Activated CD4-positive, CD25-positive, alpha-beta regulatory T cell treated with anti-CD3 and anti-CD28 coated beads, Interleukin-2, amount 50 U/mL, for 16 hours (primary cell): ENCODE measurements at places on chromosomes 5 and 9.
A peak's percentile ranks its signal among the peaks of the same experiment; 100 is the strongest.

DNA sequence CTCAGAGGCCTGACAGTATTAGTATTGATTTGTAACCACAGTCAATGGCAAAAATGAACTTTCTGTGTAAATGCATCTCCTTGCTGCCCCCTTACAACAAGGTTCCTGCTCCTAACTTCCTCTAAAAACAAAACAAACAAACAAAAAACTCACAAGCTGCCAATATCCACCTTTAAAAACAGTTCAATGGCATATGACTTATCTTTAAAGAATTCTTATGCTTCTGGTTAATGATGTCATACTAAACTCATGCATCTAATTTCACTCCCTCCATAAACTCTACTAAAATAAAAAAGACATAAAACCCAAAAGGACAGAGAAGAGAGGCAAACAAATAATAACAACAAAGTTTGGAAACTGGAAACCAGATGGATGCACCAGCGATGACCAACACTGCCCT is 9.0 kb upstream of the OR1N1 start:
- no peak for DNase-seq

- DNase-seq = no peak
Measured at GRCh38 chr5:154117050-154117449, 73.5 kb upstream of the GALNT10 start.

DNA sequence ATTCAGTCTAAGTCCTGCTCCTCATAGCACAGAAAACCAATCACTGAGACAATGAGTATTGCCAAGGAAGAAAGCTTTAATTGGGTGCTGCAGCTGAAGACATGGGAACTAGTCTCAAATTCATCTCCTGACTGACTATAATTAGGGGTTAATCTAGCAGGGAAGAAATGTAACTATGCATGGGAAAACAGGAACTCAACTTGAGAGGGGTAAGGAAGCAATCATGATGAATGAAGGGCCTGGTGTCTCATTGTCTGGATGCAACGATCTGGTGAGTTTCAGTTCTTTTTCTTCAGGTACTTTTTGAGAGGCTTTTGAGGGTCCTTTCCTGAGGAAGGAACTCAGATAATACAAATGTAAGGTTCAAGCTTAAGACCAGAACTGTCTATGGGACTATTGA is 24.0 kb upstream of the OCLN start:
- DNase-seq = no peak

DNA sequence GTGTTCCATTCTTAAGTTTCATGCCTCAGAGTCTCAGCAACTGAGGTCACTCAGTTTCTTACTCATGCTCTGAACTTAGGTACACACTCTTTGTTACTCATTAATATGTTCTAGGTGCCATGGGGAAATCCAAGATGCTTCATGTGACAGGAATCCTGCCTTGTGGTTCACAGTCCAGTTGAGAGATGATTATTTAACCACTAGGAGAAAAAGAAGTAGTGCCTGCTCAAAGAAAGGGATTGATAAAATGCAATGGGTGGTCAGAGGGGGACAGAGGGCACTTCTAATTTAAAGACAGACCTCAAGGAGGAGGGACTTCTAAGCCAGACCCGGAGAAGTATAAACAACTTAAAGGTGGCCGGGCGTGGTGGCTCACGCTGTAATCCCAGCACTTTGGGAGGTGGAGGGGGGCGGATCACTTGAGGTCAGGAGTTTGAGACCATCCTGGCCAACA is 69.0 kb downstream of the UGCG start:
- no peak for DNase-seq

GRCh38 chr5:73351593-73351992 is 97.0 kb downstream of the FOXD1 start:
- DNase-seq = no peak

- DNase-seq = no peak
Measured at GRCh38 chr5:173180331-173180730, 36.0 kb downstream of the BNIP1 start.

- DNase-seq = no peak
Measured at GRCh38 chr5:74816875-74817274, 49.3 kb downstream of the FAM169A start.

- no peak for DNase-seq
Measured at GRCh38 chr5:167557359-167557758, 734.1 kb upstream of the WWC1 start.

- no peak for DNase-seq
Measured at GRCh38 chr5:142840575-142840974, 70.4 kb downstream of the ARHGAP26 start.

DNA sequence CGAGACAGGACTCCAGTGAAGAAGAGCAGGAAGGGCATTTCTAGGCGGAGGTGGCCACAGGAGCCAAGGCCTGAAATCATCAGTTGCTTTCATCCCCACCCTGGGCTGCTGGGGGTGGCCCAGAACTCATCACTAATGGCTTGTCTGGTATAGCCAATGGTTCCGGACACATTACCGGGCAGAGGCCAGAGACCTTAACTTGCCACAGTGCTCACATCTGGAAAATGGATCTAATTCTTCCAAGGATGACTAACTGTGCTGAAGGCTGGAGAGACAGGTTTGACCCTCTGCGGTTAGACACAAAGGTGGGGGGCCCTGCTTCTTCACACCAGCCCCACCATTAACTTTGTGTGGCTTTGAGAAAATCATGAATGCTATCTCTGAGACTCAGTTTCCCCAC is 6.2 kb upstream of the COL27A1 start:
- no peak for DNase-seq

- no peak for DNase-seq
Measured at GRCh38 chr5:74166064-74166463, 474.5 kb downstream of the ENC1 start.

GRCh38 chr5:94693043-94693822 is 74.8 kb downstream of the SLF1 start:
- no peak for DNase-seq

DNA sequence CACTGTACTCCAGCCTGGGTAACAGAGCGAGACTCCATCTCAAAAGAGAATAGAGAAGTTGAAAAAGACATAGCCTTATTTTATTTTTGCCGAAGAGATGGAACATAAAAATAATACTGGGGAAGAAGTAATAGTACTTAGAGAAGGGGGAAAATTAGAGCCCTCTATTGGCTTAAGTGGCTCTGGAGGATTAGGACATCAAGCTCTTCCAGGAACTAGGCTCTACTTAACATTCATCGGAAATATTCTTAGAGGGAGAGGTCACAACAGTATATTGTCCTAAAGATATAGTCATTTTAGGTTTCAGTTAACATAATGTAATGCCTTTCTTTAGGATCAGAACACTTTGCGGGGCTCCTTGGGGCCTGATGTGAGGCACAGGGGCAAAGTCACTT is 86.0 kb upstream of the PLPP1 start:
- DNase-seq = no peak

GRCh38 chr5:120464627-120465435 is 731 bp downstream of the PRR16 start:
- DNase-seq = no peak

GRCh38 chr5:181159286-181160151 is 12.1 kb downstream of the OR2V2 start:
- peak; percentile 87 for DNase-seq

GRCh38 chr5:59777028-59777427 is 116.5 kb downstream of the PDE4D start:
- DNase-seq = no peak

GRCh38 chr9:33161589-33162132 is 5.5 kb downstream of the B4GALT1 start:
- DNase-seq = no peak

DNA sequence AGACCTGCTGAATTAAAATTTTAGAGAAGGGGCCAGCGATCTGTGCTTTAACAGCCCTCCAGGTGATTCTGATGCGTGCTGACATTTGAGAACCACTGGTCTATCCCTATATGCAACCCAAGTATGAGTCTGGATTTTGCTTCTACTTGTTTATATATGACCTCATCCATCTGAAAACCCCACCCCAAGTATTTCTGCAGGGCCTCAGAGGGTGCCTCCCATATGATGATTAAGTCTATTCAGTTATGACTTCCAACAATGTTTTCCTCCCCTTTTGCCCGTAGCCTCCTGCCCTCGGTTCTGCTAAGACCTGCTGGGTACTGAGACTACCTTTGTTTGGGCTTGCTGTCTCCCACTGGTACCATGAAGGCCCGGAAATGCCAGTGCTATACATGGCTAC is 376.0 kb upstream of the SMARCA2 start:
- no peak for DNase-seq

GRCh38 chr9:5442400-5443011 is 4.8 kb upstream of the PLGRKT start:
- no peak for DNase-seq

DNA sequence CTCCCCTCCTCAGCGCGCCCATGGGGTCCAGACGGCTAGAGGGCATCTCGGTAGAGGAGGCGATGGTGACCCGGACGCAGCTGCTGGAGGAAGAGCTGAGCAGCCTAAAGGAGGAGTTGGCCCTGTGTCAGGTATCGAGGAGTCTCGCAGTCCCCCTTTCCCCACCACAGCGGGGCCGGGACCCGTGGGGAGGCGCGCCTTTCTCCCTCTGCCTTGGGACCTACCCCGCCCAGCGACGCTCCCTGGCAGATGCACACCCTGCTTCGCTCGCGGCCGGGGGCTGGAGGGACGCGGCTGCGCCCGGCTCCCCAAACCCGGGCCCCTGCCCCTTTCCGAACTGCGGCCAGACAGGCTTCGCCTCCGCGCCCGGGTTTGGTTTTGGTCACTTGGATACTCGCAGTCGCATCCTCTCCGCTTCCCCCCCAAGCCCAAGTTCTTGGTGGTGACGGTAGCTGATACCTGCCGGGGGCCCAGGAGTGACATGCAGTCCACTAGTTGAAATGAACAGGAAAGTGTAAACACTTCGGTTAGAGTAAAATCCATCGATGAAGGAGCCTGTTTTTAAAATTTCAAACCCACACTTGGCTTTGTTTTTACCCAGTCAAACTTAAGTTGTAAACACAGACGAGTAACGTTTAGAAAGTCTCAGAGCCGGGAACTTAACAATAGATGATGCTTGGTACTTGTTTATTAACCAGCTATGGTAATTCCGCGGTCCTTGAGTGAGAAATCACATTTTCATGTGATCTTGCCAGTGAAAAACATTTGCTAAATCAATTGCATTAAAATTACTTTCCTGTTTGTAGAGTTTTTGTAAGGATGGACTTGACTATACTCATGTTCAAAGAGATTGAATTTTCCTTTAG is 688 bp downstream of the CNTLN start:
- DNase-seq = no peak
